ENCODE measurements at places on chromosomes 4 and X. TPM values are rescaled to one million over a fixed set of nuclear protein-coding genes. Genes with fewer than 3 reads are reported as not detected.

DNA sequence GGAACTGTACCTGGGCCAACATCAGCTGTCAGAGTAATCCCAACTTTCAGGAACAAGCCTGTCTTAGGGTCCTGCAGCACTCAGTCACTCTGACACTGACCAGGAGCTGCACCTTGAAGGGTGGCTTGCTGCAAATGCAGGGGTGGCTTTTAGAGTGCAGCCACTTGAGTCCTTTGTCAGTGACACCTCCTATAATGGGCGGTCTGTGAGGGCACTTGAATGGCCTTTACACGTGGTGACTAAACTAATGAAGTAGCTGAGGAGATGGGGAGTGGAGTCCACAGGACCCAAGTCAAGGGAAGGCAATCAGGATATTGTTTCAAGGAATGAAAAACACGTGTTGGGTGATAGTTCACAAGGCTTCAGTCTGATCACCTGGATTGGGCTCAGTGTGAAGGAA lies 11.1 kb upstream of the LNX1 start:
- DNase-seq: no peak

The SPOCK3 gene
- not detected for total RNA-seq

DNA sequence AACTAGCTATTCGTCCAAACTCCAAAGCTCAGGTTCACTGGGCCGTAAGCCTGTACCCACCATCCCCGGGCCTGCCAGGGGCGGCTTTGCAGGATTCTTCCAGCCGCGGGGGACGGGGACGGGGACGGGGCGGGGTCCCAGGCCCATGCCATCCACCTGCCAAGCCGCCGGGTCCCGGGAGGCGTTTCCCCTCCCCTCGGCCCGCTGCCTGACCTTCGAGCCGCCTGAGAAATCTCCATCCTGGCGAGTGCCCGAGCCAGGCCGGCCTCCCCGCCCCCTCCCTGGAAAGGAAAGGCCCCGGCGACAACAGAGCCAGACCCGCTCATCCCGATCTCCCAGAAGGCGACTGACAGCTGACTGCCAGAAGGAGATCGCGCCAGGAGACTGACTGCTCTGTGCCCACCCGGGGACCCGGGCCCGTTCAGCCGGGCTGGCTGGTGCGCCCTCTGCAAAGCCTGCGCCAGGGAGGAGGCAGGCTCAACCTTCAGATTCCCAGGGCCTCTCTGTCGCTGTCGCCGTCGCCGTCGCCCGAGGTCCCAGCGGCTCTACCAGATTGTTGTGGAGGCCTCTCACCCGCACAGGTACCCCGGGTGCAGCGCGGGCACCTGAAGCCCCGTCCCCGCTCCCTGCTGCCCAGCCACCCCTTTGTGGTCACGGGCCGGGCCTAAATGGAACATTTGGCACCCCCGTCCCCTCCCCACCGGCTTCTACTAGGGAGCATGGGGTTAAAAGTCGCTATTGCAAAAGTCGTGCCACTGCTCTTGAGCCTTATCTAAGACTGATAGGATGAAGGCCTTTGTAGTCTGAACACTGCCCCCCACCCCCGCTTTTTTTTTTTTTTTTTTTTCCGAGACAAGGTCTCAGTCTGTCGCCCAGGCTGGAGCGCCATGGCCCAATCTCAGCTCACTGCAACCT lies at the start of gene RGN:
Gene RGN, plus strand, starts transcription at position 315 of the 915 bp plus-strand sequence. CDS start 2,702 bp downstream, outside the sequence.
- DNase-seq: no peak

The FAM90A26 gene
- total RNA-seq: not detected

DNA sequence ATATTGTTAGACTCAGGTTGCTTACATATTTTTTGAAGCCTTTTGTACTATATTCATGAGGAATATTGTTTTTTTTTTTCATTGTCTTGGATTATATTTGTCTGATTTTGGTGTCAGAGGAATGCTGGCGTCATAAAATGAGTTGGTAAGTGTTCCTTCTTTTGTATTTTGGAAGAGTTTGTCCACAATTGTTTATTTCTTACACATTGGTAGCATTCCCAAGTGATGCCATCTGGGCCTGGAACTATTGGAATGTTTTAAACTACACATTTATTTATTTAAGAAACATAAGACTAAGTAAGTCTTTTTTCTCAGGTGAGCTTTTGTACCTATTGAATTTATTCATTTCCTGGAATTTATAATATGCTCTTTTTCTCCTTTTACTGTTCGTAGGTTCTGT lies 107.6 kb downstream of the LARP1B start:
- DNase-seq: no peak

The SAGE1 gene
- not detected for total RNA-seq

Measured in T-cell (primary cell).